ENCODE measurements at places on chromosomes 3 and 15. TPM values are rescaled to one million over a fixed set of nuclear protein-coding genes. Genes with fewer than 3 reads are reported as not detected.

Gene LYZL4
- total RNA-seq, result not detected

Gene TMEM266
- total RNA-seq, result 12.5 TPM

Gene NMB
- total RNA-seq, result 6.5 TPM

Gene PROK2
- 5.5 TPM for total RNA-seq

Gene LCTL
- total RNA-seq, result 0.46 TPM
